ENCODE measurements at places on chromosomes 5 and 9.

- peak; percentile 32 for DNase-seq
Measured at GRCh38 chr5:151721087-151721646, 34.5 kb upstream of the SPARC start.

GRCh38 chr5:7857361-7857760 lies 6.4 kb upstream of the CFAP90 start:
- no peak for DNase-seq

- no peak for DNase-seq
Measured at GRCh38 chr5:81694726-81695125, 56.2 kb downstream of the SSBP2 start.

GRCh38 chr5:82100303-82101077 lies 128.7 kb downstream of the ATG10 start:
- DNase-seq, result no peak

DNA sequence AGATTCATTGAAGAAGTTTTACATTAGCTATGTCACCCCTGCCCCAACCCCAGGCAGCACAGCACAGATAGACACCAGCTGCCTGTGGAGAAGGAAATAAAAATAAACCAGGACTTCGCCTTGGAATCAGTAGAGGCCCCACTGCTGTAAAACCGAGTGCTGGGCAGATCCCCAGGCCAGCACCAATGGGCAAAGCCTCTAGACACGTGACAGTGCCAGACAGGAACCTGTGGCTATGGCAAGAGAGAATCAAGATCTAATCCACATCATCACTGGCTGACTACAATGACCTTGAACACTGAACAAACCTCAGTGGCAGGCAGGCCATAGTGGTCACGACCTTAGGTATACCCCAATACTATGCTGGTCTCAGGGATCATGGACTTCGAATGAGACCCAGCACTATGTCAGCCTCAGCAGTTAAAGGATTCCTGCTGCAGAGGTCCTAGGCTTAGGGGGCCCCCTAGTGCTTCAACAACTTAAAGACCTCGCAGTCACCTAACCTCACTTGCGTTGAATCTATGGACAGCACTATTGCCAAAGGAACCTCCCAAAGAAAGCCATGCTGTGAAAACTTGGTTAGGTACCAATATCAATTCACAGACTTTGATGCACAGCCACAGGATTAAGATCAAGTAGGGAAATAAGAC lies 2118.6 kb upstream of the C9orf72 start:
- DNase-seq, result peak; percentile 25

DNA sequence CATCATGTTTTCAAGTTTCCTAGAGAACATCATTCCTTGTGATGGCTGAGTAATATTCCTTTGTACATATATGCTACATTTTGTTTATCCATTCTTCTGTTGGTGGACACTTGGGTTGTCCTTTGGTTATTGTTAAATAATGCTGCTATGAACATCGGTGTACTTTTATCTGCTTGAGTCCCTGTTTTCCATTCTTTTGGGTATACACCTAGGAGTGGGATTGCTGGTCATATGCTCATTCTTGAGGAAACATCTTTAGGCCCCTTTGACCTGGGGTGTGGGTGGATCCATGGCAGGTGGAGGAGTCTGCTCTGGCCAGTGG lies 25.3 kb downstream of the GALNT12 start:
- no peak for DNase-seq

DNA sequence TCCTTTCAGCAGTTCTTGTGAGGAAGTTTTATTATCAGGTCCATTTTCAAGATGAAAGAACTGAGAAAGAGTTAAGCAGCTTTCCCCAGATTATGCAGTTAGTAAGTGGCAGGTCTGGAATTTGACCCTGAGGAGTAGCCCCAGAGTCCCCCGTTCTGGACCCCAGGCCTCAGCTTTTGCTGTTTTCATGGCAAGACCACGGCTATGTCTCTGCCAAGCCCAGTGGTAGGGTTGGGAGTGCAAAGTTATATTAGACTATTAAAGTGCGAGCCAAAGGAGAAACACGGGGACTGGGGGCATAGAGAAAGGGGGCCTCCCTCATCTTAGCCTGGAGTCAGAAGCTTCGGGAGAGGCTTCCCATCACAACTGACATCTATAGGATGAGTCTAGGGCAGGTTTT lies 19.3 kb upstream of the ORM1 start:
- no peak for DNase-seq

DNA sequence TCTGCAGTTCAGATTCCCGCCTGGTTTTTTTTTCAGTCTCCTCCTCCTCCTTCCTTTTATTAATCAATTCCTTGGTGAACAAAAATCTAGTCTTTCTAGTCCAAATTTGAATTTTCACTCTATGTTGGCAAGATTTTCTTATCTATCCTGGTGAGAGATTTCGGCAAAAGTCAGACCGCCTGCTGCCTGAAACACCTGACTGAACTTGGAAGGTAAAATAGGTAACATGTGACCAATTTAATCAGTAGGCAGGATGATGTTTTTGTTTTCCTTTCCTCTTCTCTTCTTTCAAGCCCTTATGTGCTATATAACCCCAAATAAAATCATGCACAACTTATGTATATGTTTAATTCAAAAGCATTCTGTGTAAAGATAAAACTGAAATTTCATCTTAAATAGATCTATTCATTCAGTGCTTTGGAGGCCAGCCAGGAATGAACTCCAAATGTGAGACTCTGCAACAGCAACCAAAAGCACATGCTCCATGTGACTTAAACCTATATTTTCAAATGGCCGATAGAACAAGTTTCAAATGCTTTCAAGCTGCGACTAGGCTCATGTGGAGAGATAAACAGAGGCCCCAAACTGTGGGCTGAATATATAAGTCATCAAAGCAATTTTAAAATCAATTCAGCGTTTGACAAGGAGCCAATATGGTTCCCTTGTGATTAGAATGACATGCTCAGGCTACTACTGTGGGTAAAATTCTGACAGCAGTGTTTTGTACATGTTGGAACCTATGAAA lies 100.4 kb upstream of the SEMA6A start:
- DNase-seq, result no peak

DNA sequence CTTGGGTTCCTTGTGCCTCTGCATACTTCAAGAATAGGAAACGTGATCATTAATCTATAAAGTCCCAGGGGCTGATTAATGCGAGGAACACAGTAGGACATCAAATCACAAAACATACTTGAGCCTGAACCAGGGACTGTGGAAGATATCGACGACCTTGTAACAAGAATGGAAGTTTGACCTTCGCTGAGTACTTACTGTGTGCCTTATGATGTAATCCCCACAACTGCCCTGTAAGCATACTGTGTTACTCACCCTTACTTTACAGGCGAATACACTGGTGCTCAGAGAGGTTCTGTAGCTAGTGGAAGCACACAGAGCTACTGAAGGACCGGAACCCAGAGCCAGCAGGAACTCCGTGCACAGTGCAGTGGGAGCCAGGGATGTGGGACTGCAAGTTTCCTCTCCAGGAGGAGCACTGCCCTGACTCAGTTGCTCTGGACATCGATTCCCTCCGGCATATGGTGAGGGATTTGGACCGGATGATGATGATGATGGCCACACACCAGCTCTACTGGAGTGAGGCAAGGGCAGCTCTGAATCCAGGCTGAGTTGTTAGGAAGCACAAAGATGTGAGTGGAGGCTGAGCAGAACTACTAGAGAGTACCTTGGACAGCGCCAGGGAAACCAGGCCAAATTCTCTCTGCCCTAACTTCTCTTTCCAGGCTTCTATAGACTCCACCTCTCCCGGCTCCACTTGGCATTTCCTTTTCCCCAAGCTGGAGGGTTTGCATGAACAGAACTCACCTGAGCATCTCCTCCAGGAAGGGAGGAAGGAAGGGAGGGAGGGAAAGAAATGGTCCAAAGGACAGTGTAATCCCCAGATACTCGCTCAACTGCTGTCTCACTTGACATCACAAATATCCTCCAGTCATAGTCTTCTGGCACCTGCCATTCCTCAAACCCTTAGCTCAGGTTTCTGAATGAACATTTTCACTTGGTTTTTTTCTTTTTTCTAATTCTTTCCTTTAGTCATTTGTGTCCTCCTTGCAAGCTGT lies 1.5 kb upstream of the GABBR2 start:
- DNase-seq, result peak; percentile 74

- peak; percentile 59 for DNase-seq
Measured at GRCh38 chr5:56481428-56482357, 248.6 kb upstream of the ANKRD55 start.

DNA sequence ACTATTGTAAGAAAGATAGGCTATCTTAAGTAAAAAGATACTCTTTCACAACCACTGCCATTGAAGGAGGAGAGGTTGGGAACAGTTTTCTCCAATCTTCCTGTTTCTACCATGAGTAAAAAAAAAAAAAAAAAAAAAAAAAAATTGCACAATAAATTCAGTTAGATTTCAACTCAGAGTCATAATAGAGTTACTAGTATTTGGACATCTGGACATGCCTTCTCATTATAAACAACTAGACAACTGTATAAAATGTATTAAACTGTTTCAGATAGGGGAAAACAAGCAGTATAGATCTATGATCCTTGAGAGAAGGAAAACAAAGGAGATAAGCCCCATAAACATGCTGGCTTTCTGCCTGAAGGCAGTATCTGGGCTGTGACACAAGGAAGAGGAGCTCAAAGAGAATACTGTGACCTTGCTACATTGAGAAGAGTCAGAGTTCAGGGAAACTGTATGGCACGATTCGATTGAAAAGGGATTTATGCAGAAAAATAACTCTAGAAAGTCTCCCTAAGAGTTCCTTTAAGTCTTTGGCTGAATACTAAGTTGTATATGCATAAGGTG lies 249.2 kb upstream of the POU5F2 start:
- peak; percentile 38 for DNase-seq

GRCh38 chr9:112764344-112764743 lies 13.8 kb downstream of the SNX30 start:
- DNase-seq, result no peak

DNA sequence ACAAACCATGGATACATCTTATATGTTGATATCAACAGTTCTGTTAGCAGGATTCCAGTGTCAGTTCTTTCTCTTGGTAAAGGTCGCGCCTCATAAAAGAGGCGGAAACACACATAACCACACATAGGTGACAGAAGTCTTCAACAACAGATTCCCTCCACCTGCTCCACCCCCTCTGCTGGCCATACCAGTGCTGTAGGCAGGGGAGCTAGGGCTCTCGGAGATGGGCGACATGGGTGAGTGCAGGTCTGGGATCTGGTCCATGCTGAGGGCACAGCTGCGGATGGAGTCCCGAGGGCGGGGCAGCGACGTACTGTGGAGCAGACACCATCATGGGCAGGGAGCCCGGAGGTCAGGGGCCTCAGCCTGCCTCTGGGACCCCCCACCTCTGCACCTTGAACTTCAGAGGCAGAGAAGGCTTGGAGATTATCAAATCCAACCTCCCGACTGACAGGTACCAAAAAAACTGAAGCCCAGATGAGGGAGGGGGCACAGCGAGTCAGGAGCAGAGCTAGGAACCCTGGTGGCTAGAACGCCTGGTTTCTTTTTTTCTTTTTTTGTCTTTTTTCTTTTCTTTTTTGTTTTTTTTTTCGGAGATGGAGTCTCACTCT lies 12.0 kb upstream of the TOR2A start:
- no peak for DNase-seq

DNA sequence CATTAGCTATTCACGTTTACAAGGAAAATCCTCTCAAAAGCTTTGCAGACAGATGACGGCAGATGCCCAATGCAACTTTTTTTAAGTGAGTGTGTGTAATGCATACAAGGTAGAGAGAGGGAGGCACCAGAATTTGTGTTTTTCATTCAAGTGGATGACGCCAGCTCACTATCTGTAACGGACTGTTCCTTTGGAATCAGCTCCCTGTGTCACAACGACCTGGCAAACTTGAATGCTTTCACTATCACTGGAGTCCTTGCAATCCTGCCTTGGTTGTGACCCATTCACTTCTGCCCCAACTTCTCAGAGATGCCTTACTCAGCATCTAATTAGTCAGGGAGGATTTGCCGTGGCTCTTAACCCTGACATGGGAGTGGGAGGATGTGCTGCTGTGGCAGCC lies 148.5 kb downstream of the BNC2 start:
- DNase-seq, result peak; percentile 89

DNA sequence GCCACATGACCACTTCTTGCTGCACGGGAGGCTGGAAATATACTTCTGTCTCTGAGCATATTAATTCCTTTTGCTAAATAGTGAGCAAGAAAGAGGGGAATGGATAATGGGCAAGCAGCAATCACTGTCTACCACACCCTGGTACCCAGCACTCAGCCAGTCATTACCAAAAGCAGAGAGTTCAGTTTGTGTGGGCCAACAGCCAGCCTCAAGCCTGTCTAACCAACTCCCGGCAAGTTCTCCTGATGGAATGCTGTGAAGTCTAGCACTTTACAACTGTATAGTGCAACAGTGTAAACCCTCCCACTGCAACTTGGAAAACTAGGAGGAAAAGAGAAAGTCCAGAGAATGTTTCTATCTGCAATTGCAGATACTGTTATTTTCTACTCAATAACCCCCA lies 47.8 kb downstream of the PLK2 start:
- DNase-seq, result peak; percentile 36

DNA sequence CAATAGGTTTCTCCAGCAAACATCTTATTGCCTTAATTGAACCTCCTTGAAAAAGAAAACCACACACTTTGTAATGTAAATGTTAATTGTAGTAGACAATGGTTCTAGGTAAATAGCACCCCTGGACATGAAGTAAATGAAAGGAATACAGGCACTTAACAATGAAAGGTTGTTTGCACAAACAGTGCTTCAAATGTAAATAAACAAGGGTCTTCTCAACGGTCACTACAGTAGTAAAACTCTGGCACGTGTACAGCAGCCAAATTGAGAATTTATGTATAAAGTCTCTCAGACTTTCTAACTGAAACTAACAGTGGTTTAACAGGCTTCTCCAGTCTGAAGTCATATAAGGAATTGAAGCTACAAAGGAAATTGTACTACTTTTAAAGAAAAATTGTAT lies 218.3 kb downstream of the MEF2C start:
- no peak for DNase-seq

GRCh38 chr5:617896-618295 lies 5.8 kb downstream of the CEP72 start:
- no peak for DNase-seq

DNA sequence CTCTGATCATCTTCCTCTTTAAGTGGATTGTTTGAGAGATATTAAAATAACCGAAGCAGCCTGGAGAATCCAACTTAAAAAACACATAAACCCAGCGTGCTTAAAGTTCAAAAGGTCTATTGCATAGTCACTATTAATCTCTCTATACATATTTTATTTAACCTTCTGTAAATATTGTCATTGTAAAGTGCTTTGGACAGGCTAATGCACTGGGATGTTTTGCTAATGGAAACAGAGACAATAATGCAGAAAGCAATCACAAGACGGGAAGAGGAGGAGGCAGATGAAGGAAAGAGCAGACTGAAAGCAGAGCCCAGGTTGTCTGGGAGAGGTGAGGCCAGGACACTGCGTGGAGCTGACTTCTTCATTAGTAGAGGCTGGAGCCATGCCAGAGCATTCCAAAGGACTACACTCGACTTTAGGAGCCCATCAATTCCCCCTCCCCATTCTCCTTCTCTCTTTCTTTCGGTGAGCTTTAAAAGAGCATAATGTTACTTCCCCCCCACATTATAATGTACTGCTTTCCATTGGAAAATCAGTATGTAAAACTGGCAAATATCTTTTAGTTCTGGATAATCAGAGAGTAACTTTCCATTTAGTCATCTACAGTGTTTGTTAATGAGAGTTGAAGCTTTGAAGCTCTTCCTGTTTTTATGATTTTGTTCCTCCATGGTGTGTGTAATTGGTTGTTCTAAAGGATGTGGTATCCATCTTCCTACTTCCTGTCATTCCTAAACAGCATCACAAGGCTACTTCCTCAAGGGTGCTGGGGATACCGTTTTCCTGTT lies 307.3 kb upstream of the MPDZ start:
- DNase-seq, result peak; percentile 18

Data from fibroblast of lung (primary cell).